ENCODE measurements at places on chromosomes 13 and 19.

GRCh38 chr13:75806117-75806516 is 170.0 kb downstream of the LMO7 start:
- no peak for DNase-seq

- DNase-seq, result no peak
Measured at GRCh38 chr13:27988520-27988919, at the start of gene URAD. TSS of gene URAD (minus strand) at chr13:27988693. CDS start at chr13:27988637, 56 bp downstream.

DNA sequence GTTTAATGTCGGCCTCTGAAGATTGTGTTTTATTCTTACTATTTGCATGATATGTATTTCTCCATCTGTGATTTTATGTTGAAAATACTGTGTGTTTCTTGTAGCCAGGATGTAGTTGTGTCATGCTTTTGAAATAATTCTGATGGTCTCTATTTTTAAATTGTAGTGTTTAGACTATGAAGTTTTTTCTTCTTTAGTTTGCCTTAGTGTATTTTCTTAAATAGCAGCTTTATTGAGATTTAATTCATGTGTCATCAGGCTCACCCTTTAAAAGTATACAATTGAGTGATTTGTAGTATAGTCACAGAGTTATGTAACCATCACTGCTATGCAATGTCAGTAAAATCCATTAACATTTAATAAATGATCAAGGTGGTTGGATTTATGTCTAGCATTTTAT is 74.5 kb downstream of the PCCA start:
- DNase-seq, result no peak

DNA sequence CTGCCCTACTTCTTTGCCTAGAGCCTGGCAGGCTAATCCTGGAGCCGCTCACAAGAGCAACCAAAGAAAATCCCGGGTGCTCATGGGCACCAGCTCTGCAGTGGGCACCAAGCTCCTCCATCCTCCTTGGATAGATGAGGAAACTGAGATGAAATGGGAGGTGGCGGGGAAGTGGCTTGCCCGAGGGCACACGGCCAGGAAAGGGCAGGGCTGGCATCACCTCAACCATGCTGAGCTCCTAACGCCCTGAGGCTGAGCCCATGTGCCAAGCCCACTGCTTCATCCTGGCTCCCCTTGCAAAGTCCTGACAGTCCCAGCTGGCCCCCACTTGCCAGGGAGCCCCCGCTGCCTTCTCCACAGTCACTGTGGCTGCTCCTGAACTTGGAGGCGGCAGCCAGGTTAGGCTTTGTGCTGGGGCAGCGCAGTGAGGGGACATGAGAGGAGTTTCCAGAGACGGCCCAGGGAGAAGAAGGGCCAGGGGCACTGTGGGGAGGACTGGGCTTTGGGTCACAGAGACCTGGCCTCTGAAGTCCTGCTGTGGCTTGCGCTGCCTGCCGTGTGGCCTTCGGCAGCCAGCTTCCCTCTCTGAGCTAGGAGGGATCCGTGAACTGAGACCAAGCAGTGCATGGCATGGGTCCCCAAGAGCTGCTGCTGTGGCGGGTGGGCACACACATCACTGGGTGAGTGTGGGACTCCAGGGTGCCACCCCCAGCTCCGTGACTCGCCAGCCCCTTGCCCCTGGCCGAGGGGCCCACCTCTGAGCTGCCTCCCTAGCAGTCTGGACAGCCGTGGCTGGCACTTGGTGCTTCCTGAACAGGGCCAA is 17.5 kb downstream of the TMED1 start:
- DNase-seq, result no peak

GRCh38 chr13:39037410-39037879 is 444 bp downstream of the PROSER1 start:
- DNase-seq, result no peak

- no peak for DNase-seq
Measured at GRCh38 chr19:18100710-18101109, 3.1 kb downstream of the MAST3 start.

- DNase-seq, result no peak
Measured at GRCh38 chr19:33498391-33499000, 23.1 kb downstream of the PEPD start.

- DNase-seq, result no peak
Measured at GRCh38 chr19:35291916-35292315, at the start of gene MAG. TSS of gene MAG (plus strand) at chr19:35292161. CDS start at chr19:35295409, 3,248 bp downstream.

GRCh38 chr19:6412447-6413091 is 12.0 kb downstream of the KHSRP start:
- DNase-seq, result peak; percentile 46

DNA sequence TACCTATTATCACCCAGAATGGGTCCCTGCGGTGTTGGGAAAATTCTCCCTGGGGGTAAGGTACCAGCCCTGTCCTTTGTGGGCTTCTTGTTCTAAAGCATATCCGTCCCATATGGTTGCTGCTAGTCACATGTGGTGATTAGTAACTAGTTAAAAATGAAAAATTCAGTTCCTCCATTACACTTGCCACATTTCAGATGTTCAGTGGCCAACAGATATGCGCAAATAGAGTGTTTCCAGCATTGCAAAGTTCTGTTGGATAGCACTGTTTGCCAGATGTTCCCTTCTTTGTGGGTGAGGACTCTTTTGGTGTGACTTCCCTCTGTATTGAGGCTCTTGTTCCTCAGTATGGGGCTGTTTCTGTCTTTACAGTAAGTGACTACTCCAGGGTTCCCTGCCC is 3.8 kb downstream of the CNOT3 start:
- no peak for DNase-seq

- DNase-seq, result no peak
Measured at GRCh38 chr19:8430650-8431049, 14.1 kb upstream of the HNRNPM start.

GRCh38 chr13:23919006-23919405 is 21.7 kb upstream of the C1QTNF9B start:
- no peak for DNase-seq

DNA sequence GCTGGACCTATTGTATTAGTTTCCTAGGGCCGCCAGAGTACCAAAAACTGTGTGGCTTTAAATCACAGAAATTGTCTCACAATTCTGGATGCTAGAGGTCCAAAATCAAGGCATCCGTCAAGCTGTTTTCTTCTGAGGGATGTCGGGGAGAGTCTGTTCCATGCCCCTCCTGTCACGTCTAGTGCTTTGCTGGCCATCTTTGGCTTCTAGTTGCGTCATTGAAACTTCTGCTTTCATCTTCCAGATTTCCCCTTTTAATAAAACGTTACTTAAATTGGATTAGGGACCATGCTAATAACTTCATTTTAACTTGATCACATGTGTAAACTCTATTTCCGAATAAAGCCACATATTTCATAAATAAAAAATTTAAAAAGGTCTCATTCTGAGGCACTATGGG is 47.5 kb downstream of the TRPM4 start:
- DNase-seq, result no peak

DNA sequence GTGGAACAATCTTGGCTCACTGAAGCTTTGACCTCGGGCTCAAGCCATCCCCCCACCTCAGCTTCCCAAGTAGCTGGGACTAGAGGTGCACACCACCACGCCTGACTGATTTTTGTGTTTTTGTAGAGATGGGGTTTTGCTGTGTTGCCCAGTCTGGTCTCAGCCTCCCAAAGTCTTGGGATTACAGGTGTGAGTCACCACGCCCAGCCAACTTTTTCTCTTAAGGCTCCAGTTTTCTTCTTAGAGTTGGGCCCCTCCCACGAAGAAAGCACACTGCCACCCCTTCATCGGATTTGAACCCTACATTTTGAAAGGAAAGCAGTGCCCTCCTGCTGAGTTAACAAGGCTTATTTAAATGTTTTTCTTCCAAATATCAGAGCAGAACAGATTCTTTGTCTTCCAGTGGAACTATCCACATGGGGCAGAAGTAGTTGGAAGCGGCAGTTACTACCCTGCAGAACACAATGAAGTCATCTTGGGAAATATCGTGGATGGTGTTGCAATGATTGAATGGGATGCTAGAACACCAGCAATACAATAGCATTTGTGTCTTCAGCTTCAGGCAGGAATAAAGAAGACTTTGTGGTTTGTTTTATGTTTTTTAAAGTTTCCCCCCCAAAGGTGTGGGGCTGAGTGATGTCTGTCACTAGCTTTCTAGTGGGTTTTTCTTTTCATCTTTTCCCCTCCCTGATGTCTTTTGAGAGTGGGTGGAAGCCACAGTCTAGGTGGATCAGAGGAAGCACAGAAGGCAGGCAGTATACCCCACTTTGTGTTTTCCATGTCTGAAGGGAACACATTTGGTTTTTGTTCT is 8.9 kb downstream of the ACTN4 start:
- peak; percentile 92 for DNase-seq

DNA sequence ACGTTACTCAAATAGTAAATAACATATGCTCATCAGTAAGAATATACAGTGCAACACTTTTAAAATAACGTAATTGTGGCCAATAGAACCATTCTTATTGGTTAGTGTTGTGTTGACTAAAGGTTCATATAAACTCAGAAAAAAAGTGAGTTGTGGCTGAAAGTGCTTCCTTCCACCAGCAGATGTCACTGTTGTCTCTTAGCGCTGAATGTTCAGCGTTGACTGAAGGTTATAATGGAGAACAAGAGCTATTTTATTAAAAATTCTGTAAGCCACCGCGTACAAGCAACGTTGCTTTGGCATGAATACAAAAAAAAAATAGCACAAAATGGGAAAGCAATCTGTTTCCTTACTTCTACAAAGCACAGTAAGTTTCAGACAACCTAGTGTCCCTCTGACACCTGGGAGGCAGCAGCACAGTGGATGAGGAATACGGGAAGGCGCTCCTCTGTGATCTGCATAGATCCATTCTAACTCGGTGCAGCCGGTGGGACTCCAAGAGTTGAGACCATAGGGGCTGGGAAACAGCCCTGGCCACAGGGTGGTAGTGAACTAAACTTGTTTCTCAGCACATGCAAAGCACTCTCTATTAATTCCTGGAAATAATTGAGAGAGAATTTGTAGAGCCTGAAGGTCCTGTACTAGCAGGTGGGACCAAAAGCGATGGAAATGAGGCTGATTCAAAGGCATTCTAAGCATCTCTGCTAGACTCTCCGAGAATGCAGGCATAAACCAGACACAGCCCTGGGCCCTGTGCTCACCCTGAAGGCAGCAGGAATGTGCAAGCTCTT is 23.9 kb upstream of the OXGR1 start:
- DNase-seq, result peak; percentile 80

DNA sequence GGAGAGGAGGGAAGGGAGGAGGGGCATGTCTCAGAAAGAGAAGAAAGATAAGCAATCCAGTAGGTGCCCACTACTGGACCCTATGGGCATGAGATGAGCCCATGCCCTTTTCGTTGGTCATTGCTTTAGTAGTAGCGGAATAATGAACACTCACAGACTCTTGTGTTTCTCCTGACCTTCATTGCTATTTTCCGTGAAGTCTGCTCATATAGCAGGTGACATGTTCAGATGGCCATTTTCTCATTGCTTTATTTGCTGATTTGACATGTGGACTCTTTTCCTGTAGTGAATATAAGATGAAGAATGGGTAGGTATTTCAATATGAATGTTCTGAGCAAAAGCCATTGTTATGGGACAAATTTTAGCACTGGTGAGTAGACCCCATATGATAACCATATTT is 16.4 kb downstream of the WDFY2 start:
- no peak for DNase-seq

DNA sequence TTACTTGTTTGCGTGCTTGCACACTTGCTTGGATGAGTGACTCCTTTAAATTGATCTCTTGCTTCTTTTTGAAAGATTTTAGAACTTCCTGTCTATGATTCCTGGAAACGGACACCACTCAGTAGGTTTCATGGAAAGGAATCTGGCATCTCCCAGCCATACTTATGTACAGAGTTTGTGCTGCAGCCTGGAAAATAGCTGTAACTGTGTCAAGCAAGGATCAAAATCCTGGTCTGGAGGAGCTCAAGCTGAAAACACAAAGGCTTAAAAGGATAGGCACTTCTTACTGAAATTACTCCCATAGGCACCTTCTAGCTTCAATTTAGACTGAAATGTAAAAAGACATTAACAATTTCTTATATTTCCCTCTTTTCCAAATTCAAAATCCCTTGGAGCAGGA is 1.4 kb upstream of the FREM2 start:
- DNase-seq, result no peak

DNA sequence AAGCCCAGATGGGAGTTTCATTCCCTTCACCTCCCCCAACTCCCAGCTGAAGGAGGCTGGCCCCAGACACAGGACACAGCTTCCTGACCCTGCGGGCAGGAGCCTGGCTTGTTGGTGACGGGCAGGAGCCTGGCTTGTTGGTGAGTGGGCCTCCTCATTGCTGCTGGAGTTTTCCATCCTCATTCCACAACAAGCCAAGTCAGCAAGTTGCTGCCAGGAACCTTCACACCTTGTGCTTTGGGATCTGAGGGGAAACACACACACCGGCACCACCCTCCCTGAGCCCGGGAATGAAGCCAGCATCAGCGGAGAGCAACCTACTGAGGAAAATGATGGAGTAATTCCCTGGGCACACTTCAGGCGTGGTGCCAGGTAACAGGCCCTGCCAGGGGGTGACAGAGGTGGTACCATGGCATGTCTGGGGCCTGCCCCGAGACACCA is 74.9 kb downstream of the ALOX5AP start:
- peak; percentile 66 for DNase-seq

DNA sequence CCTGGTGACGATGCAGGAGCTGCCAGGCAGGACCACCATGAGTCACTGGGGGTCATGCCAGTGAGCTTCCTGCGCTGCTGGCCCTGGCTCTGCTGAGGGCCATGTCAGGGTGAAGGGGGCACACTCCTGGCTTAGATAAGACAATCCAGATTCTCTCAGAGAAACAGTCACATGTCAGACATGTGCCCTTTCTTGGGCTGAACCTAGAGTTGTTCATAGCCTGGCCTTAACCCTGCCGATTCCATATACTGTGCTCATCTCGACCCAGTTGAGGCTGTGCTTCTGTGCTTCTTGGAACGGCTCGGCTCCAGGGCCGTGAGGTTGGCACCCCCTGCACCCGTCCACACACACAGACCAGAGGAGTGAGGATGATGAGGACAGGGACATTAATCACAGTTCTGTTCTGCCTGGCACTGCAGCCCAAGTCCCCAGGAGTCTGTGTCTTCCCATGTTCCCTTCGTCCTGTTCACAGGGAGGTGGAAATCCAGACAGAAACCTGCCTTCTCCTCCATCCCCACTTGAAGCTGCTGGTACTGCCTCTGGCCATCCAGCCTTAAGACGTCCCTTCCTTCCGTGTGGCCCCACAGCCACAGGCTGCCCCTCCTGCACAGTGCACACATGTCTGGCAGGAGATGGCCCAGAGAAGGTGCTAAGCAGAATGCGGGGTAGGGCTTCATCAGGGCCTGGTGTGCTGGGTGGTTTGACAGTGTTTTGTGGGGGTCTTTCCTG is 50.0 kb downstream of the LYL1 start:
- DNase-seq, result no peak

DNA sequence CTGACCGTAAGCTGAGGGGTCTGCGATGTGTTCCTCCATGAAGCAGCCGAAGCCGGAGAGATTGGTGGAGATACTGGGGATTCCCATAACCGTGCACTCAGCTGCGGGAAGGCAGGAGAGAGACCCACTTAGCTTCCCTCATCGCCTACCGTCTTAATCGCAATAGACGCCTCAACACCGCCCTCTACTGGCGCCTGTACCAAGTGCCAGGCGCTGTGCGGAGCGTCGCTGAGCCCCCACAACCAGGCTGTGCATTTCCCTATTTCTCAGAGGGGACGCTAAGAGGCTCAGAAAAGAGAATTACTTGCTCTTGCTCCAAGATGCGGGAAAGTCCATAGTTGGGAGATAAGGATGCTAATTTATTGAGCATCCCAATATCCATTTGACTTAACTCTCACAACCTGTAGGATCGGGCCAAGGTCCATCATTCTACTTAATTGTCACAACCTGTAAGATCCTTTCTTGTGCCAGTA is 5.8 kb downstream of the FTL start:
- peak; percentile 75 for DNase-seq

GRCh38 chr19:40908976-40909375 is 26.9 kb upstream of the CYP2A7 start:
- no peak for DNase-seq

- DNase-seq, result peak; percentile 71
Measured at GRCh38 chr19:13952931-13953531, 722 bp downstream of the DCAF15 start.

GRCh38 chr19:14530005-14530348 is 583 bp downstream of the TECR start:
- DNase-seq, result no peak
